Stimulated activated CD8-positive, alpha-beta memory T cell treated with anti-CD3 and anti-CD28 coated beads, Interleukin-4, amount 100 ng/mL, for 1 hour (primary cell): ENCODE measurements at places on chromosomes 12 and 14.

DNA sequence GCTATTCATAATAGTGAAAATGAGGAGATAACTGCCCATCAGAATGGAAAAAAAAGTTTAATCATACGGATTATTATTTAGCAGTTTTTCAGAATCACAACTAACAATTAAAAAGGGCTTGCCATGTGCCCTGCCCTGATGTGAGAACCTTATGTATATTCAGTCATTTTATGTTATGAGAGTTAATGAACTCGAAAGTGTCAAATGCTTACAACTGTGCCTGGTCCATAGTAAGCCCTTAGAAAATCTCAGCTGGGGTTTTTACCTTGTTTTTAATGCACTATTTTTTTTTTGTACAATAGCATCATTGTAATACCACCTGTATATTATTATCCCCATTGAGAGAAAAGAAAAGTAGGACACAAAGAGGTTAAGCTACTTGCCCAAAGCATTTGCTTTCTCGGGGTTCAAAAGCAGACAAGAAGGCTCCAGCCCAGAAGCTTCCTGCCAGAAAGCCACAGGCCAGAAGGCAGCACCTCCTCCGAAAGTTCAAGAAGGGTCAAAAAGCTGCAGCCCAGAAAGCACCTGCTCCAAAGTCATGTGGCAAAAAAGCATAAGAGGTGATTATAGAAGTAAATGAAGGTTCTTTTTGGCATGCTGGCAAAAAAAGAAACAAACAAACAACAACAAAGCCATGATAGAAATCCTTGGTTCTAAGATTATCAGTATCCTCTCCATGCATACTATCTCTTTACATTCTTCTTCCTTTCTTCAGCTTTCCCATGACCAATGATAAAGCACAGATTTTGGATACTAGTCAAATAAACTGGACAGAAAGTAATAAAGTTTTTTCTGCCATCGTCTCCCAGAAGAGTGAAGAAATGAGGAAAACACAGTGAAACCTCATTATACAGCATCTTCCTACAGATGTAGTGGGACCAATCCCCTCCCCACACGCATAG, 59.1 kb upstream of the NAP1L1 start:
- no peak for DNase-seq

- no peak for DNase-seq
Observed at GRCh38 chr12:132610051-132610759, at the start of gene LRCOL1. Gene LRCOL1, minus strand, starts transcription at chr12:132610582. Its CDS starts 4,331 bp downstream, at chr12:132606251.

- no peak for DNase-seq
Observed at GRCh38 chr12:124083708-124084107, 110.7 kb downstream of the ZNF664 start.

GRCh38 chr12:131738196-131738595, 27.3 kb downstream of the SFSWAP start:
- DNase-seq, result no peak

- DNase-seq, result no peak
Observed at GRCh38 chr12:10571141-10571540, 42.3 kb downstream of the MAGOHB start.

- no peak for DNase-seq
Observed at GRCh38 chr12:87818441-87818840, 210.8 kb downstream of the C12orf50 start.

DNA sequence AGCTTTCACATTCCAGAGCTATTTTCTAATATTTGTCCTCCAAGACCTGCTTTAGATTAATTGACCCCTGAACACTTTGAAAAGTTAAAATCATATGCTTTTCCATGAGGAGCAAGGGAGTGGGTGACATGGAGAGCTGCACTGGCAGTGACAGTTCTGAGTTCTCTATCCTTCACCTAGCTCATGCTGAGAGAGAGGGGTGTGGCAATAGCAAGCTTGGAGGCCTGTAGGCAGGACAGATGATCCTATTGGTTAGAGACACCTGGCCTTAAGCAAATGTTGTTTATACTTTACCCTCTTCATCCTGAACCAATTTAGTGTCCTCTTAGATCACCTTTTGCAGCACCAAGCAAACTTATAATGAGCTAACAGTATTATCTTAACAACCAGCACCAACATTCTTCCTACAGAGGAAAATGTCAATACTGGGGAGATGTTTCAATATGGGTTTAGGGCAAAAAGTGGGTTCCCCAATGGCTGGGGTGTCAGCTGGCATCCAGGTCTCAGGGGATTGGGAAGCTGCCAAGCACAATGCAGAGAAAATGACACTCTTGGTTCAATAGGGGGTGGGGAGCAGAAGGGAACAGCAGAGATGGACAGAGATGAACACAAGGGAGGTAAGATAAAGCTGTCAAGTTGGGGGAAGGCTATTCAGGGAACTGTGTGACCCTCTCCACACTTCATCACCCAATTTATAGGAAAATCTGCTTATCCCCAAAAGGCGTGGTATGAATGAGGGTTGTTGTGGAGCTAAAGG, 37.0 kb upstream of the PPM1H start:
- DNase-seq, result no peak
